ENCODE measurements at places on chromosomes 1 and 21.

- DNase-seq: peak; percentile 66
Observed at GRCh38 chr1:94634977-94635416, 93.4 kb upstream of the F3 start.

DNA sequence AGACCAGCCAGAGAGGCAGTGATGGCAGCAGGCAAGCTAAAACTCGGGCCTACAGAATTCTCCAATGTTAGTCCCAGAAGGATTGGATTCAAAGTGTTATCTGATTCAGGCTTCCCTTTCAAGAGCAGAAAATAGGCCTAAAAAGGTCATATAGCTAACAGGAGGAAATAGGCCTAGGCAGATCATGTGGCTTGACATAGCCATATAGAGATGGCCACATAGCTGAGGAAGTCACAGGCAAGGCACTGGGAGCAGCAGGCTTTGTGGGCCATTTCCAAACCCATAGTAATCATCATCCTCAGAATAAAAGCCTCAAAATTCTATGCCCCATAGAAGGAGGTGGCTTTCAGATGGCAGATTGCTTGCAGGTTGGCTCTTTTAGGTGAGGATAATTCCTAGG is 29.0 kb upstream of the LMO4 start:
- DNase-seq: no peak

DNA sequence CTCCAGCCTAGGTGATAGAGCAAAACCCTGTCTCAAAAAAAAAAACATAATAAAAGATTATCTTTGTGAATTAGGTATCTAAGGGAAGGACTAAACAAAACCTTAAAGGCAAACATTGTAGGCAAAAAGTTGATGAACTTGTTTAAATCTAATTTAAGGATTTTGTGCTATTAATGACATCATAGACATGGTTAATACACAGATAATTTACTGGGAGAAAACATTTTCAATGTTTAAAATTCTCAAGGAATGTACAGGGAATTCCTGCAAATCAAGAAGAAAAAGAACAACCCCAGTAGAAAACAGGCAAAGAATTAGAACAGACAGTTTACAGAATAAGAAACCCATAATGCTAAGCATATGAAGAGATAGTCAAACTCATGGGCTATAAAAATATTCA is 47.6 kb downstream of the ST3GAL3 start:
- DNase-seq: no peak

GRCh38 chr1:184222652-184223052 is 164.2 kb upstream of the C1orf21 start:
- peak; percentile 63 for DNase-seq

GRCh38 chr1:204578867-204579664 is 62.9 kb downstream of the MDM4 start:
- DNase-seq: peak; percentile 87

GRCh38 chr1:111596499-111596898 is 23.1 kb upstream of the RAP1A start:
- no peak for DNase-seq

GRCh38 chr1:19514391-19514831 is 29.1 kb upstream of the CAPZB start:
- DNase-seq: no peak

DNA sequence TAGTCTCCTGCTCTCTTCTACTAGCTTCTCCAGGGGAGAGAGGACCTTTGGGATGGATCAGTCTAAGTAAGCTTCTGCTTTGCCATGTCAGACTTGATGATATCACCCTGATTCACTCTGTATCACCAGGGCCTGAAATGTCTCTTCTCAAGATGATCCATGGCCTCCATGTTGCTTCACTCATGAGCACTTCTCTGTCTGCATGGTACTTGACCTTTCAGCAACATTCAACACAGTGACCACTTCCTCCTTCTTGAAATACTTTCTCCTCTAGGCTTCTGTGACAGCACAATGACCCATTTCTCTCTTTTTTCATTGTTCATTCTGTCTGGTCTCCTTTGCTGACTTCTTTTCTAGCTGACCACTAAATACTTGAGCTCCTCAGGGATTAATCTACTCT is 35.3 kb upstream of the NGF start:
- no peak for DNase-seq

- DNase-seq: peak; percentile 79
Observed at GRCh38 chr1:28775121-28775942, 36.6 kb upstream of the OPRD1 start.

DNA sequence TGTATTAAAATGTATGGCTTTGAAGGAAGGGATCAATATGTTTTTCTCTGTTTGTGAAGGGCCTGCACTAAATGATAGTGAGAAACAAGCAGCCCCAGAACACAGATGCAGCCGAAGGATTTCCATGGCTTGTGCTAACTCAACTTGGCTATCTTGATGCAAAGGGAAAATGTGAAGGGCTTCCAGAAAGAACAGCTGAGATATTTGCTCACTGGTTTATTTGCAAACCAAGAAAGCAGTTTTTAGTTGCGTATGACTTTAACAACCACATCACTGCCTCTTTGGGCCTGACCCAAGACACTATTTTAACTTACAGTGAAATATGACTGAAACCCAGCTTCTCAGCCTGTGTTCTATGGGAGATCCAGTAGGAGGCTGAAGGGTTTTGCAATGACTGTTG is 369.9 kb downstream of the SETD4 start:
- no peak for DNase-seq

DNA sequence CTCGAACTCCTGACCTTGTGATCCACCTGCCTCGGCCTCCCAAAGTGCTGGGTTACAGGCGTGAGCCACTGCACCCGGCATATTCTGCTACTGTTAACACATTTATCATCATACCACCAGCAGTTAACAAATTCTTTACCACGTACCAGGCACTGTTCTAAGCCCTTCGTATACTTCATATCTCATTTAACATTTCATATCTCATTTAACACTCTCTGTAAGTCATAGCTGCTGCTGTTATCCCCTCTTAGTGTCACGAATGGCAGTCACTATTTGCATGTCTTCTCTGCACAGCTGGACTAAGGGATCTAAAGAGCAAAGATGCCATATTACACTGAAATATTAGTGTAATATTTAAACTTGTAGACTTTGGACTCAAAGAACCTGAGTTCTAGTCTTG is 462.5 kb upstream of the DAB1 start:
- no peak for DNase-seq

DNA sequence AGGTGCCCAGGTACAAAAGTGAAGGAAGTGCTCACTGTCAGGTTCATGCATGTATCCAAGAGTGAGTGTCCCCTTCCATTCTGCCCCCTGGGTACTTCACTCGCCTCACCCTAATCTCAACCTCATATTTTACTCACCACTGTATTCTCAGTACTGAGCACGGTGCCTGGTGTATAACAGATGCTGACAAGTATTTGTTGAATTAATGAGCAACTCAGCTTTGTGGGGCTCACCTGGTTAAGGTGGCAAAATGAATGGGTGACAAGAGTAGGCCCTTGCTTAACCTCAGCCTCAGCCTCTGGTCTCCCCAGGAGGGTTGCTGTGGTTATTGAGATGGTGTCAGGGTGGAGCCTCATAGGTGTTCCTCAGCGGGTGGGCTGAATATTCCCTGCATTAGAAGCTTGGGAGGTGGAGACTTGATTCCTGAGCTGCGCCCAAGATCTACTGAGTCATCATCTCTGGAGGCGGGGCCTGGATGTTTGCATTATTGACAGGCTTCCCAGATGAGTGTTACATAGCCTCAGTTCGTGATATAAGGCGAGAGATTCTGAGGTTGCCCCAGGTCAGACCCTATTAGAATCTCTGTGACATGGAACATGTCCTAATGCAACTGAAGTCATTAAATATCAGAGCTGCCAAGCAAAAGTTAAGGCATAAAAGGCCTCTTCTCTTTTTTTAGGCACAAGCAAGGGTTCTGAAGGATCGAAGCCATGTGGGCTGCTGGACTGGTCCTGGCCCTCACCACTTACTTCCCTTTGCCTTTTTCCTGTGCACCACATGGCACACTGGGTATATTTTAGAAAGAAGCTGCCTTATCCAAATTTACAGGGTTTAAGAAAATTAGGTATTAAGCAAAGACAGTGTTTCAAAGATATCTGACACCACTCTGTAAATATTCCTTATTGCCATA is 39.2 kb downstream of the SYT6 start:
- no peak for DNase-seq

GRCh38 chr1:230647321-230647720 is 5.0 kb downstream of the COG2 start:
- no peak for DNase-seq

GRCh38 chr1:22518379-22518778 is 44.9 kb upstream of the EPHA8 start:
- peak; percentile 35 for DNase-seq

GRCh38 chr1:154943649-154944400 is 7.3 kb upstream of the PMVK start:
- DNase-seq: peak; percentile 59

DNA sequence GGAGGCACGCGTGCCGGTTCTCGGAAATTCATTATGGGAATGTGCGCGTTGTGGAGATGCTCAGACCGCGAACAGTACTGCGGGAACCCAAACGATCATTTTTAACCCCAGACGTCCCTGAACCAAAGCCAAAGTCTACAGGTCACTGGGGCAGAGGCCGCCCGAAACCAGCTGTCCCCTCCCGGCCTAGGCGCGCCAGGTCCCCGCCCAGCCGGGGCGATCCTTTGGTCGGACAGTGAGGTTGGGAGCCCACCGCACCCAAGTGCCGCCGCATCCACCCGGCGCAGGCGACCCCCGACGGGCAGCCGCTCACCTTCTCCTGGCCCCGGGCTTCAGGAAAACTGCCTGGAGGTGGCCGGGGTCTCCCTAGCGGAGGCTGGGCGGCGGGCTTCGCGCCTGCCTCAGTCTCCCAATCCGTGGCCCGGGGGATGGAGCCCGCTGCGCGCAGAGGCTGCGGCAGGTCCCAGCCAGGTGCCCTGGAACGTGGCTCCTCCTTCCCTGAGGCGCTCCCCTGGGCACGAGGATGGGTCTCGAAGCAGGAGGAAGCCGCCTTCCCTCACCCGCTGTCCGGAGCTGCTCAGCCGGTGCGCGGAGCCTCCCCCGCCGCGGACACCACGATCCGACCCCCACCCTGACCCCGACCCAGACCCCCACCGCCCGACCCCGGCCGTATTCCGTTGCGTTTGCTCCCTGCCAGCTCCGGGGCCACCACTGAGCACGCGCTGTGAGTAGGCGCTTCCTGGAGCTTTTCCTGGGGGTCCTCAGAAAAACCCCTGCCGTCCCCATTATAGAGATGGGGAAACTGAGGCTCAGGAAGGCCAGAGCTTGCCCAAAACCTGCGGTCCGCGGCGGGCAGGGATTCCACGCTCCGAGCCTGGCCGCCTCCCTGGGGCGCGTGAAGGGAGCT is 8.1 kb upstream of the SLX9 start:
- DNase-seq: peak; percentile 52

- peak; percentile 18 for DNase-seq
Observed at GRCh38 chr1:41889506-41890414, 29.0 kb downstream of the HIVEP3 start.

GRCh38 chr1:28087614-28088167 is 719 bp downstream of the EYA3 start:
- DNase-seq: peak; percentile 31

DNA sequence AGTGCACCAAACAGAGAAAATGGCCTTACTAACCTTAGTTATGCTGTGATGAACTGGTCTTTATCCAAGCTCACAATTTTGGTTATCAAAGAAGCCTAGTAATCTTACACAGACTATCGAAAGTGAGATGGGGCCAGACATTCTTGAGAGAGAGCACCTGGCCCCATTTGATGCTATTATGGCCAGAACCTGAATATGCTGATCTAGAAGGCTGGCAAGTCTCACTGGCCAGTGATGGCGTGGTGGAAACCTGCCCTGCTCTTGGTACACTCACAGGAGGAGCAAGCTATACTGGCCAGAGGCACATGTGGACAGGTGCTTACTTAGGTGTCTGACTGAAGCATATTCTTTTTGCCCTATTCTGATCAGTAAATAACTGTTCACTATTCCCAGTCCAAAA is 357.8 kb upstream of the ZRANB2 start:
- DNase-seq: no peak

DNA sequence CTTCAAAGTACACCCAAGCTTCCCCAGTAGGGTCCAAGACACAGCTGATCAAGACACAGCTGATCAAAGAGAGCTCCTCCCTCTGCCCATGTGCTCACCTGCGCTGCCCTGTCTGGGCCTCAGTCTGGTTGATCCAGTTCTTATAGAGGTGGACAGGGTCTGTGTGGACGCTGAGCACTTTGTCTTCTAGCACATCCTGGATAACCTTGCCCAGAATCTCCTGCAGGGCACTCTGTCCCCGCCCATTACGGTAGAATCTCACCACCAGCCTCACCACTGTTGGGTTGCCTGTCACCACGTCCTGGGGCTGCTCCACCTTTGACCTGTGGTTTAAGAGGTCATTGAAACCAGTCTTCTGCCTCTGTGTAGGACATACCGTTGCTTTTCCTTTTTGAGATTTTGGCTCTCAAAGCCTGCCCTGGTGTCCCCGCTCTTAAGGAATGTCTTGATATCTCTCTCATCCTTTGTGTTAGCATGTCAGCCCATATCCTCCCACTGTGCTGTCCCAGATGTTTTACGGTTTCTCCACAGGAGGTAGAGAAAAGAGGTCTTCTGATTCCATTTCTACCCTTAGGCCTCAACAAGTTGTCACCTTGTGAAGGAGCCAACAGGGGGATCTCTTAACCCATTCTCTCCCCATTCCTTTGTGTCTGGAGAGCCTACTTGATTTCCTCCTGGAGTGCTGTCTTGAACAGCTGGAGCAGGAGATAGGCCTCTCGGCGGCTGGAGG is 33.5 kb downstream of the IQGAP3 start:
- DNase-seq: no peak

- DNase-seq: peak; percentile 4
Observed at GRCh38 chr21:29667651-29668050, 272.1 kb downstream of the GRIK1 start.

DNA sequence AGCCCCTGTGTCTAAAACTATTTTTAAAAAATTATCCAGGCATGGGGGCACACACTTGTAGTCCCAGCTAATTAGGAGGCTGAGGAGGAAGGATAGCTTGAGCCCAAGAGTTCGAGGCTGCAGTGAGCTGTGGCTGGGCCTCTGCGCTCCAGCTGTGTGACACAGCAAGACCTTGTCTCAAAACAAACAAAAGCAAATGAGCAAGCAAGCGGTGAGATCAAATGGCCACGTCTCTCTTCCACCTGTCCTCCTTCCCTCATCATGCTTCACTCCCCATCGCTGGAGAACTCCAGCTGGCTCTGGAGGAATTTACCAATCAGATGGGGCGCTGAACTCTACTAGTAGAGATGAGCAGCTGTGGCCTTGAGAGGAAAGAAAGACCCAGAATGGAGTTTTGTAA is 14.0 kb upstream of the REN start:
- peak; percentile 13 for DNase-seq

GRCh38 chr1:143720087-143721023 is 251.4 kb downstream of the FAM72C start:
- DNase-seq: no peak

DNA sequence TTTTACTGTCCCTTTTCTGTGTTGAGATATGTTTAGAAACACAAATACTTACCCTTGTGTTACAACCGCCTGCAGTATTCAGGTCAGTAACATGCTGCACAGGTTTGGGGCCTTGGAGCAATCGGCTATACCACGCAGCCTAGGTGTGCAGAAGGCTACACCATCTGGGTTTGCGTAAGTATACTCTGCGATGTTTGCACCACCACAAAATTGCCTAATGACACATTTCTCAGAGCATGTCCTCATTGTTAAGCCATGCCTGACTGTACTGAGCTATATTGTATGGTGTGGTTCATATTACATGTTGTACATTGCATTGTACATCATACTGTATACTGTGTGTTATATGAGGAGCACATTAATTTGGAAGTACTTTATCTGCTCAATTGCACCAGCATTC is 247.4 kb downstream of the RHOU start:
- DNase-seq: peak; percentile 73

Data from NCI-H69 (cell line).